Activated naive CD8-positive, alpha-beta T cell treated with anti-CD3 and anti-CD28 coated beads, Interleukin-2, amount 50 U/mL, for 24 hours (primary cell): ENCODE measurements at places on chromosomes 4 and X.

- DNase-seq: no peak
Observed at GRCh38 chrX:110531873-110532580, 173.4 kb downstream of the RTL9 start.

DNA sequence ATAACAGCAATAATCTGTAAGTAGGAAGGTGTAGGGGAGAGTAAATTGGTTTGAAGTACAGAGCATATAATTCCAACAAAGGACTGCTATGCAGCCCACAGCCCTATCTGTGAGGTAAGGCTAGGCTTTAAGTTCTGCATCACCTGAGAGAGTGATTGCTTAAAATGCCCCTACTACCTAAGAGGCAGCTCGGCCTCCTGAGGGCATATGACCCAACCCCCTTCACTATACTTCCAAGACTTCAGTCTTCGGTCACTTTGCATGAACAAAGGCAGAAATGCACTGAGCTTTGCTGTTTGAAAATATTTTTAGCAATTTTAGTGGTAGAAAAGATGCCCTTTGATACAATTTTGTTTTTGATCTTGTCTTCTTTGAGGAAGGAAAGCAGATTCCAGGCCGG lies 4.9 kb upstream of the DDX3X start:
- DNase-seq: no peak

- DNase-seq: no peak
Observed at GRCh38 chr4:85611661-85612060, 136.7 kb downstream of the ARHGAP24 start.

DNA sequence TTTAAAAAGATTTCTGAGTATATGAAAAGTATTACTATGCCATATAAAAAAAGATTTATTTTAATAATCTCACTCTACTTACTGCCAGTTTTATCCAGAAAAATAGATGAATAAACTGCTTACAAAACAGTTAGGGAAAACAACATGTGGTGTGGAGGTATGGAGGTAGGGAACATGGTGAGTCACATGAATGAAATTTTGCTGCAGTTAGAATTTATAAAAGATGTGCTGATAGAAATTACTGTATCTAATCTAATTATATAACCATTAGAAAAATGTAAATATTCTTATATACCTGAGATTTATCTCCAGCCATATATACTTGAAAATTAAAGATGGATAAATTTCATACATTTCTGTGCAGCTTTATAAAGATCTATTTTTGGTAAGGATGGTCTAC lies 184.0 kb upstream of the ANK2 start:
- DNase-seq: no peak

- no peak for DNase-seq
Observed at GRCh38 chrX:152646961-152647360, 9.3 kb downstream of the GABRQ start.

GRCh38 chrX:8820910-8821527 lies 19.8 kb upstream of the FAM9A start:
- DNase-seq: no peak

- DNase-seq: no peak
Observed at GRCh38 chrX:9905288-9905687, 61.9 kb upstream of the CLDN34 start.

- no peak for DNase-seq
Observed at GRCh38 chr4:90951037-90951436, 823.8 kb downstream of the CCSER1 start.

DNA sequence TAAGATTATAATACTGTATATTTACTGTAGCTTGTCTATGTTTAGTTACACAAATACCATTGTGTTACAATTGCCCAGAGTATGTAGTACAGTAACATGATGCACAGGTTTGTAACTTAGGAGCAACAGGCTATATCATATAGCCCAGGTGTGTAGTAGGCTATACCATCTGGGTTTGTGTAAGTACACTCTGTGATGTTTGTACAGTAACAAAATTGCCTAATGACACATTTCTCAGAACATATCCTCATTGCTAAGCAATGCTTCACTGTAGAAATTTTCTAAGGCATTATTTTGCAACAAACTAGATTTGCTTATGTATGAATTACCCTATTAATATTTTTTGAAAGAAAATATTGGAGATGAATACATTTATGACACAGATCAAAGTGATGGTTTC lies 1390.9 kb downstream of the C4orf33 start:
- DNase-seq: no peak

- DNase-seq: no peak
Observed at GRCh38 chr4:3303923-3304710, 11.3 kb downstream of the RGS12 start.

DNA sequence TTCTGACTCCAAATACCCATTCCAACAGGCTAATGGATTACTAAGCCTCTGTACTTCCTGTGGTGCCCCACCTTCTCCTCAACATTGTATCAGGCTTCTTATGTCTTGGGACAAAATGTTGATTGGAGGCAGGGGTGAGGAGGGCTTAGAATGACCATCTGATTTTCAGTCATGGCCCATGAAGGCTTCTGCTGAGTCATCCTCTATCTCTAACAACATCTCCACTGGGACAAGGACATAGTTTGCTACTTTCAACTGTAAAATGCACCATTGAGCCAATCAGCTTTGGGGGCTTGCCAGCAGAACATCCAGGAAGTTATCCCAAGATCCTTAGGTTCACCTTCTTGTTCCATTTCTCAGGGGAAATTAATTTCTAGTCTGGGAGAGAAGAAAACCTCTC lies 29.5 kb downstream of the MAGEB17 start:
- DNase-seq: no peak

DNA sequence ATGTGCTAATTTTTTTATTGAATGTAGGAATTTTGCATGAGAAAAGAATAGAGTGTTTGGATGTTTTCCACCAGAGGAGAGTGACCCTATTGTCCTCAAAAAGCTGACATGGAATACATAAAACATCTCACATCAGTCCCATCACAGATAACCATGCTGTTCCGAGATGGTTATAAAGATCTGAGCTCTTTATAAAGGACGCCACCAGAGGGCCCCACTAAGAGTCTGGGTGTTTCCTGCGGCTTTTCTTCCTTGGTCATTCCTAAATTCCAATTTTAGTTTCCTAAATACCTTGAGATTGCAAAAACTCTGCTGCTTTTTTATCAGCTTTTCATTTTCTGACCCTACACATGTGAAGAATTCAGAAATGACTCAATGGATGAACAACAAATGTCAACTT lies 504.5 kb upstream of the FRG1 start:
- no peak for DNase-seq

DNA sequence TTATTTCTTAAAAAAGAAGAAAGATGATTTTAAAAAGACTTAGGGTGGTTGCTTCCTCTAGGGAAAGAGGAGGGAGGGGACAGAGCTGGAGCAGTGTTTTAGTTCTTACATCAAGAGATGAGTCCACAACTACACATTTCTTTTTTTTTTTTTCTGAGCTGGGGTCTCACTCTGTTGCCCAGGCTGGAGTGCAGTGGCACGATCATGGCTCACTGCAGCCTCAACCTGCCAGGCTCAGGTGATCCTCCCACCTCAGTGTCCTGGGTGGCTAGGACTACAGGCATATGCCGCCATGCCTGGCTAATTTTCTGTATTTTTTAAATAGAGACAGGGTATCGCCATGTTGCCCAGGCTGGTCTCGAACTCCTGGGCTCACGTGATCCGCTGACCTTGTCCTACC lies 17.2 kb downstream of the SH3KBP1 start:
- DNase-seq: no peak
